ENCODE measurements at places on chromosomes 16 and 17.
A peak's percentile ranks its signal among the peaks of the same experiment; 100 is the strongest.

DNA sequence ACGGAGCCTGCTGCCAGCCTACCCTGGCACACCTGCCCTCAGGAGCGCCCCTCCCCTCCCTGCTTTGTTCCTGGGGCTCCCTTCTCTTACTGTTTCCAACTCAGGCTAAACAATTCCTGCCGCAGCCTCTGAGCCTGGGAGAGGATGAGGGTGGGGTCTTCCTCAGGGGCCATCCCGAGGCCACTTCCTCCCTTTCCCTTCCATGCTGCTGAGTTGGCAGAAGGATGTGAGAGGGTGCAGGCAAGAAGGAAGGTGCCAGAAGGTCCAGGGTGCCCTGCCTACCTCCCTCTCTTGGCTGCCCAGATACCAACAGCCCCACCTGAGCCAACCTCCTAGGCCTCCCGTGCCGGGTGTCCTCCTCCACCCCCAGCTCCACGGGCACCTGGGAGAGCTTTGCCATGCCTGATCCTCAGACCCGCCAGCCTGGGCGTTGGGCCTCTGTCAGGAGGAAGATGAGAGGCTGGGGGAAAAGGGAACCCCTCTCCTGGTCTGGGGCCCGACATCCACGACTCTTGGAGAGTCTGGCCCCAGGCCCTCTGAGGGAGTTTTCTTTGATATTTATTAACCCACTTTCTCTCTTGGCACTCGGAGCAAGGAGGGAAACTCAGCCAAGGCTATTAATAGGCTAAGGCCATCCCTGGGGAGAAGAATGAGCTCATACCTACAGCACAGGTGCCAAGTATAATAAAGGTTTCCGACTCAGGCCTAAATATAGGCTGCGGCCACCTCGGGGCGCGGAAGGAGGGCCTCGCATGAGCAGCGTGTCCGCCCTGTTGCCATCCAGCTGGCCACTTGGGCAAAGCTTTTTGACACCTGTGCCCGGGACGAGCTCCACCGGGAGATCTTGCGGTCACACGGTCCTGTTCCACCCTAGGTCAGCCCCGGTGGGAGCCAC is 232.0 kb downstream of the ENGASE start:
- H3K27ac ChIP-seq: no peak overlapping the region
- no peaks in the 10 kb centered on the region for H3K36me3 ChIP-seq
- no peak for DNase-seq

- H3K4me3 ChIP-seq: no peak overlapping the region
- peaks cover 2% of the 10 kb centered on the region for H3K4me1 ChIP-seq
- no peak for DNase-seq
- H3K36me3 ChIP-seq: no peaks in the 10 kb centered on the region
- H3K27ac ChIP-seq: no peak overlapping the region
Measured at GRCh38 chr17:47956791-47957590, 692 bp downstream of the PRR15L start.

DNA sequence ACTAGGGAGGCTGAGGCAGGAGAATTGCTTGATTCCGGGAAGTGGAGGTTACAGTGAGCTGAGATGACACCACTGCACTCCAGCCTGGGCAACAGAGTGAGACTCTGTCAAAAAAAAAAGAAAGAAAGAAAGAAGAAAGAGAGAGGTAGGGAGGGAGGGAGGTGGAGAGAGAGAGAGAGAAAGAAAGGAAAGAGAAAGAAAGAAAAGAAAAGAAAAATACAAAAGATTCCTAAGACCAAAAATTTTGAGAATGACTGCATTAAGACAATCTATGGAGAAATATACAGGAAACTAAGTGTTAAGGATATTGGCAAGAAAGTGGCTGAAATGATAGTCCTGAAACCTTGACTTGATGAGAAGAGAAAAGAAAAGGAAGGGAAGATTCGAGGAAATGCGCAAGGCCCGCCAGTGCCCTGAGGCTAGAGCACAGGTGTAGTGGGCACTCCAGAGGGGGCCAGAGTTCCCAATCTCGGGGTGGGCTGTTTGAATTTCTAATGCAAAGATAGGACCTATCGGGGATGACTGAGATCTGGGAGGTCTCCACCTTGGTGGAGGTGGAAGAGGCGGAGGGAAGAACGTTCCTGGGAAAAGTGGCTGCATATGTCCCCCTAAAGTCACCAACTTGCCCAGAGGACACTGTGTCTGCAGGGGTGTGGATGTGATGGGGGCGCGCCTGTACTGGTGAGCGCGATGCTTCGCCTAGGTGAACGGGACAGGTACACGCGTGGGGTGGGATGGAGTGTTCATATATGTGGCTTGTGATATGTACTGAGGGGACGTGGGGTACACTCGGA is 654 bp upstream of the SCNN1B start:
- peaks cover 16% of the 10 kb centered on the region for H3K27me3 ChIP-seq
- no peaks in the 10 kb centered on the region for H3K36me3 ChIP-seq
- H3K4me3 ChIP-seq: no peak overlapping the region
- no peak overlapping the region for H3K27ac ChIP-seq
- DNase-seq: no peak
- H3K4me1 ChIP-seq: peaks cover 3% of the 10 kb centered on the region

DNA sequence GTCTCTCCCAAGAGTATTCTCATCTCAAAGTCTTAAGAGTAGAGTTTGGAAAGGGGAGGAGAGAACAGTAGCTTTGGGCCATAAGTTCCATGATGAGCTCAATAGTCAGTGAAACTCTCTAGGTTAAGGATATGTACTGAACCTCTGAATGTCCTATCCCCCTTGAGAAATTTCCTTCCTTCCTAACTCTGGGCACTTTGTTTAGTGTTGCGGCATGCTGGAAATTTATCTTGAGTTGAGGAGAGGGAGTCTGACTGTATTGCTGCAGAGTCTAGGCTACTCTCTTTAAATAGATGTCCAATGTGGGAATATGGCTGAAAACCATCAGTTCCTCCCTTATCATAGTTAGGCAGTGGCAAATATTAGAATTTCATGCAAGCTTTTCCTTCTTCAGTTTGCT is 16.1 kb downstream of the MRTFB start:
- DNase-seq: no peak
- H3K27ac ChIP-seq: no peak overlapping the region
- no peaks in the 10 kb centered on the region for H3K27me3 ChIP-seq

DNA sequence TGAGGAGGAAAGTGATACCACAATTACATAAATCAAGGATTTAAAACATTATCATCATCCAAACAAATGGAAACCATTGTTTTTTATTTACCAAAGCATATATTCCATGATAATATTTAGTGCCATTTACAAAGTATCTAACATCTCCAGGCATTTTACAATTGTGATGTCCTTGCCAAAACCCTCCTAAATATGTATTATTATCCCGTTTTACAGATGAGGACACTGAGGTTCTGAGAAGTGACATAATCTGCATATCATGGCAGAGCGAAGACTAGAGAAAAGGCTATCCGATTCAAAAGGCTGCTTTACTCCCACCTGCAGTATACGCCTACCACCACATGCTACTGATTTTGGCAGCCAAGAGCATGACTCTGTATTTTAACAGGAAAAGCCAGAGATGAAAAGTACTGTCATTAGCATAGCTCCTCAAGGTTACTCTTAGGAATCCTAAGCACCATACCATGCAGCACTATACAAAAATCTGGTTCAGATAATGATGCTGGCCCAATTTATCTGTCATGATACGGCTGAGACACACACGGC is 301.4 kb downstream of the CA10 start:
- H3K4me1 ChIP-seq: no peaks in the 10 kb centered on the region
- H3K27ac ChIP-seq: no peak overlapping the region
- no peak overlapping the region for H3K4me3 ChIP-seq
- H3K27me3 ChIP-seq: no peaks in the 10 kb centered on the region

DNA sequence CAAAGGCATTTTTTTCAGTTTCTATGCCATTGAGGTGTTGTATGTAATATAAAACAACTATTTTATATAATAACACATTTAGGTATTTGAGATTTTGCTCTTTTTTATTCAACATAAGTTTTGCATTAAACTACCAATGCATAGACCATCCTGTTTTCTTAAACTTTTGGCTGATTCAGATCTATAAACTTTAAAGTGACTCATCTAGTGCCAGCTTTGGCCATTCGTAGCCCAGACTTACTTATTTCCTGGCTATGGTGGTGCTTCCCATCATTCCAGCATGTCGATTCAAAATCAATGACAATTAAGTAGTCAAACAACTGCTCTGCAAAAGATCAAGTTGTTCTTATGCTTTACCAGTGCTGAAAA is 3.1 kb downstream of the ERI2 start:
- no peak for DNase-seq
- no peaks in the 10 kb centered on the region for H3K27me3 ChIP-seq
- H3K4me3 ChIP-seq: no peak overlapping the region
- no peaks in the 10 kb centered on the region for H3K4me1 ChIP-seq

DNA sequence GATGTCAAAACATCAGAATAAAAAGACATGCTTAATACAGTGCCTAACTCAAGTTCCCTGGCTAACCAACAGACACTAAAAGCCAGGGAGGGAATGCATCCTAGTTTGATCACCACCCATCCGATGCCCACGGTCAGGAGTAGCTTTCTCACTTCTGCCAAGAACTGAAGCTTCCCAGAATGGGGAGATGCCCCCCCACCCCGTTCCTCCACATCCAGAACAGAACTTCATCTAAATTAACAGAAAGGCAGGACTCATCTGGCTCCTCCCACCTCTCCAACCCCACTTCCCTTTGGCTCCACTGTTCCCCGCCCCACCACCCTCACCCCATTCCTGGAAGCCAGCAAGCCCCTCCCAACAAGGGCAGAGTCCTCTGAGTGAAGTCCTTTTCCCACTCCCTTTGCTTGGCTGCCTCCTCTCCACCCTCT is 33.7 kb downstream of the GDE1 start:
- H3K4me1 ChIP-seq: peaks cover 8% of the 10 kb centered on the region
- H3K4me3 ChIP-seq: no peak overlapping the region
- no peaks in the 10 kb centered on the region for H3K36me3 ChIP-seq
- H3K27me3 ChIP-seq: no peaks in the 10 kb centered on the region
- no peak overlapping the region for H3K27ac ChIP-seq

DNA sequence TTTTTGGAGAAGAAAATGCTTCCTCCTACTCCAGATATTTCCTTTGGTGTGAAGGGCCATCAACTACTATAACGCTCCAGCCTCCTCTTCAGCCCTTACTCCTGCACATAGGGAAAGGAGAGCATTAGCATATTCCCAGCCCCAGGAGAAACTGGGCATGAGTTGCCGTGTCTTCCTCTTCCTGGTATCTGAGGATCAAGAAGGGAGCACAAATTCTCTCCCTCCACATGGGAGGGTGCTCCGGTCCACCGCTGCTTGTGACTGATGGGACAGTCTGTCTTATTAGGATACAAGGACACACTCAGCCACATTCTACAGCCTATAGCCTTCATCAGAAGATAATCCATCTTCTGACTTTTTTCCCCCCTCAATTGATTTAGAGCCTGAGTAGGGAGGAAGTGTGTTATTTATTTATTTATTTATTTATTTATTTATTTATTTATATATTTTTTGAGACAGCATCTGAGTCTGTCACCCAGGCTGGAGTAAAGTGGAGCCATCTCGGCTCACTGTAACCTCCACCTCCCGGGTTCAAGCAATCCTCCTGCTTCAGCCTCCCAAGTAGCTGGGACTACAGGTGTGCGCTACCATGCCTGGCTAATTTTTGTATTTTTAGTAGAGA is 16.6 kb upstream of the CYB5B start:
- H3K4me3 ChIP-seq: no peak overlapping the region
- DNase-seq: no peak
- H3K27me3 ChIP-seq: no peaks in the 10 kb centered on the region
- H3K4me1 ChIP-seq: peaks cover 3% of the 10 kb centered on the region

GRCh38 chr16:87844120-87844733 is 25.1 kb downstream of the SLC7A5 start:
- H3K4me1 ChIP-seq: no peaks in the 10 kb centered on the region
- DNase-seq: peak; percentile 59

GRCh38 chr17:18158022-18158600 is 25.5 kb upstream of the ALKBH5 start:
- no peaks in the 10 kb centered on the region for H3K4me1 ChIP-seq
- peak overlapping the region; percentile 43 for H3K4me3 ChIP-seq
- H3K27ac ChIP-seq: no peak overlapping the region
- H3K36me3 ChIP-seq: no peaks in the 10 kb centered on the region
- H3K27me3 ChIP-seq: no peaks in the 10 kb centered on the region

DNA sequence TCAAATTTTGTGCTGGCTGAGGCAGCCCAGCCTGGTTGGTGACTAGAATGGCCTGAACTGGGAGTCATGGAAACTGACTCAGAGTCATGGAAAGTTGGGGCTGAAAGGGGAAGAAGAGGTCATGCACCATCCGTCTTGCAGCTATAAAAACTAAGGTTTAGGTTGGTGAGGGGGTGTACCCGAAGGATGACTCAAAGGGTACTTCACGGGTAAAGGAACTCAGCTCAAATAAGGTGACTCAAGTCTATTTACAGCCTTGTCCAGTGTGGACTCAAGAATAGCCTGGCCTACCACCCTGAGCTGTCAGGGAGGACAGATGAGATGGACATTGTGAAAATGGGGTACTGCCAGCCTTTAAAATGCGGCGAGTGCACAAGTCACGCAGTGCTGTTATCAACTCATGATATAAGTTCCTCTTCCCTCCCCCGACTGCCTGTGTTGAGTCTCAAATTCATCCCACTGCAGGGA is 18.6 kb downstream of the CD300LB start:
- no peak for DNase-seq
- no peaks in the 10 kb centered on the region for H3K4me1 ChIP-seq
- no peaks in the 10 kb centered on the region for H3K27me3 ChIP-seq
- H3K36me3 ChIP-seq: no peaks in the 10 kb centered on the region
- no peak overlapping the region for H3K27ac ChIP-seq

DNA sequence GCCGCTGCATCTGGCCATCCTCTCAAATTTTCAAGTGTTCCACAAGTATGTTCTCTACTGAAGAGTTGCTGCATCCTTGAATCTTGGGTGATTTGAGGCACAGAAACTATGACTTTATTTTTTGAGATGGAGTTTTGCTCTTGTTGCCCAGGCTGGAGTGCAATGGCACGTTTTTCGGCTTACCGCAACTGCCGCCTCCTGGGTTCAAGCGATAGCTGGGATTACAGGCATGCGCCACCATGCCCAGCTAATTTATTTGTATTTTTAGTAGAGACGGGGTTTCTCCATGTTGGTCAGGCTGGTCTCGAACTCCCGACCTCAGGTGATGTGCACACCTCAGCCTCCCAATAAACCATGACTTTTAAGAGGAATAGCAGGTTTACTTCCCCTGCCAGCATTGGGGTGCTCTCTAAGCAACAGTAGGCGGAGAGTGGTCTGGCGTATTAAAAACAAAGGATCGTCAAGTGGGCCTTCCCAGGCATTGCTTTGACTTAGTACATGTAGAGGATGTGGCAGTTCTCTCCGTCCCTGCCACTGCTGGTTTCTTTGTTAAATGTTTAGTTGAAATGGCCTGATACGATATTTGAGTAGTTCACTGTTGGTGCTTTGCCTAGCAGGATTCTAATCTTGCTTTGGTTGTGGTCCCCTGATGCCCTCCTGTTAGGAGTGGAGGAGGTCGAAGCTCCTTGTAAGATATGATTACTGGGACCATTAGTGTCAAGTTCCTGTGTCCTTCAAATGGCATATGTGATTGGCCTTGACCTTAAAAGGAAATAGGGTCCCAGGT is 9.5 kb downstream of the PYCARD start:
- DNase-seq: no peak
- no peaks in the 10 kb centered on the region for H3K27me3 ChIP-seq
- H3K4me3 ChIP-seq: no peak overlapping the region
- no peaks in the 10 kb centered on the region for H3K4me1 ChIP-seq
- peaks cover 43% of the 10 kb centered on the region for H3K36me3 ChIP-seq

- peak; percentile 45 for DNase-seq
- no peaks in the 10 kb centered on the region for H3K36me3 ChIP-seq
- peaks cover 2% of the 10 kb centered on the region for H3K4me1 ChIP-seq
- H3K27ac ChIP-seq: no peak overlapping the region
- H3K27me3 ChIP-seq: no peaks in the 10 kb centered on the region
Measured at GRCh38 chr16:17318238-17318637, 152.5 kb downstream of the XYLT1 start.

- H3K4me1 ChIP-seq: no peaks in the 10 kb centered on the region
- H3K4me3 ChIP-seq: no peak overlapping the region
- no peaks in the 10 kb centered on the region for H3K27me3 ChIP-seq
- no peak for DNase-seq
- H3K27ac ChIP-seq: no peak overlapping the region
Measured at GRCh38 chr16:20707461-20707860, 10.0 kb upstream of the ACSM1 start.
